Substantia nigra (tissue), 51 donors: ENCODE measurements at places on chromosomes 7 and 10.
A peak's percentile ranks its signal among the peaks of the same experiment; 100 is the strongest.

- no peak for DNase-seq
Observed at GRCh38 chr7:49772916-49773217, 571 bp upstream of the VWC2 start.

DNA sequence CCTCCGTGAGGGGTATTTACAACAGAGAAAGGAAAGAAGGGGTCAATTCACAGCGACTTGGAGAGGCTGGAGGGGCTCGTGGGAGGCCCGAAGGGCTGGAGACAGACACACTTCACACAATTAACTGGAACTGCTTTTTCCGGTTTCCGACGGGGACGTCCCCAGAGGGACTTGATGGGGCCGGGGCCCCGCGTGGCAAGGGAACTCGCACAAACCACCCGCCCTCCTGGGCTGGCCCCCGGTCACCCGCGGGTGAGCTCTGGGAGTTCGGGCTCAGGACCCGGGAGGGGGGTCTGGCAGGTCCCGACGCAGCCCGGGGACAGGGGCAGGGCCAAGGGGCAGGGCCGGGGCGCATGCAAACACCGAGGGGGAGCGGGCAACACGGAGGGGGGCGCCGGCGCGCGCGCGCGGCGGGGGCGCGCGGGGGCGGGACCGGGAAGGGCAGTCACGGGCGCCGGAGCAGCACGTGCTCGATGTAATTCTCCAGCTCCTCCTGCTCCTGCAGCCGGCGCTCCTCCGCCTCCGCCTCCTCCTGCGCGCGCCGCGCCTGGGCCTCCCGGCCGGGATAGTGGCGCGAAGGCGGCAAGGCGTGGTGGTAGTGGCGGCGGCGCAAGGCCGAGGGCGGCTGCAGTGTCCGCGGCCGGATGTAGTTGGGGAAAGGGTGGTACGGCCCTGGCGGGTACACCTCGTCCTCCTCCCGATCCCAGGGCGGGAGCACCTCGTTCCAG is 2.7 kb downstream of the VGF start:
- DNase-seq = no peak

GRCh38 chr7:107703219-107703618 is 40.7 kb upstream of the CBLL1 start:
- DNase-seq = no peak

- no peak for DNase-seq
Observed at GRCh38 chr10:116669080-116669479, 48.3 kb downstream of the PNLIPRP2 start.

GRCh38 chr7:2662273-2663120 is 25.5 kb upstream of the AMZ1 start:
- no peak for DNase-seq

- no peak for DNase-seq
Observed at GRCh38 chr10:17162828-17163227, 33.2 kb upstream of the CUBN start.

- no peak for DNase-seq
Observed at GRCh38 chr7:102320601-102321350, 34.1 kb downstream of the SH2B2 start.

DNA sequence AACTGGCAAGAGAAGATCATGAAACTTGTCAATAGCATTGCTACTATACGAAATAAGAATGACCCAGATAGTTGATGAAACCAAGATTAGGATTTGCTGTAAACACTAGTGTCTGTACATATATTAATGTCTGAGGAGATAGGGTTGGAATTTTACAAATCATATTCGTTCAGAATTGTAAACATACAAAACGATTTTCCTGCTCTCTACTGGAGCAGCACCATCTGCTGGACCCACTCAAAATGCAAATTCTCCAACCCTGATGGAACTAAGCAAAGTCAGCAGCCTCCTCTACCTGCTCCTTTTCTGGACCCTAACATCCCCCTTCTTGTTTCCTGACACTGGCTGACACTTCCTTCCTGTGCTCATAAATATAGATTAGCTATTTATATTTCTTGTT is 29.4 kb upstream of the SGMS1 start:
- no peak for DNase-seq

- peak; percentile 61 for DNase-seq
Observed at GRCh38 chr7:92833766-92834506, 2.4 kb downstream of the CDK6 start.

- no peak for DNase-seq
Observed at GRCh38 chr7:155340071-155340531, 42.4 kb downstream of the INSIG1 start.

DNA sequence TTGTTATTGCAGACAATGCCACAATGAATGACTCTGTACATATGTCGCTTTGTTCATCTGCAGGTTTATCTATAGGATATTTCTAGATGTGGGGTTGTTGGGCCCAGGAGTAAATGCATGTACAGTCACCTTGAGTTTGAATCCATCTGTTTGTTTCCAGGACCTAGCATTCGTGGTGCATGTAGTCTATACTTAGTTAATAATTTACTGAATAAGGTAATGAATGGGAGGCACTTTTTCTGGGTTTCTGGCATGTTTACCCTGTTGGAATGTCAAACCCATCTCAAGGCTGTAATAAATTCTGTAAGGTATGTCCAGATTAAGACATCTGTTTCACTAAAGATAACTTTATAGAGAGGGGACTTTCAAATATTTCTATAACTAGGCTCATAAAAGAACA is 23.5 kb downstream of the HECTD2 start:
- DNase-seq = no peak

- DNase-seq = no peak
Observed at GRCh38 chr10:86294346-86295265, 72.0 kb downstream of the GRID1 start.

DNA sequence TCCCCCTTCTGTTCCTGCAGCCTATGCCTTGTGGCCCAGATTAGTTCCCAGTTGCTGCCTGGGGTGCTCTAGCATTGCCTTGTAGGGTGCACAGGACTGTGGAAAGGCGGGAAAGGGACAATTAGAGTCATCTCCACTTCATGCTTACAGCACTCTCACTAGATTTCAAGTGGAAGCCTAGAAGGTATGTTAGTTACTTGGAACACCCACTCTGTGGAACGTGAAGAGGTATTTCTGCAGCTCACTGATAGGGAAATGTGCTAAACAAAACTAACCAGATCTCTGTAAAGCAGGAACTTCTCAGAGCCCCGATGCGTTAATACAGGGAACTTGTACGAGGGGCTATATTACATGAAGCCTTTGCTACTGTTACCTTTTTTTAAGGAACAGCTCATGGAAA is 19.4 kb downstream of the STMP1 start:
- DNase-seq = no peak

GRCh38 chr7:43111630-43112458 is 603 bp upstream of the HECW1 start:
- no peak for DNase-seq

GRCh38 chr7:25396668-25397067 is 168.4 kb upstream of the NPVF start:
- no peak for DNase-seq
